ENCODE measurements at places on chromosomes 2 and 18.
A peak's percentile ranks its signal among the peaks of the same experiment; 100 is the strongest.

DNA sequence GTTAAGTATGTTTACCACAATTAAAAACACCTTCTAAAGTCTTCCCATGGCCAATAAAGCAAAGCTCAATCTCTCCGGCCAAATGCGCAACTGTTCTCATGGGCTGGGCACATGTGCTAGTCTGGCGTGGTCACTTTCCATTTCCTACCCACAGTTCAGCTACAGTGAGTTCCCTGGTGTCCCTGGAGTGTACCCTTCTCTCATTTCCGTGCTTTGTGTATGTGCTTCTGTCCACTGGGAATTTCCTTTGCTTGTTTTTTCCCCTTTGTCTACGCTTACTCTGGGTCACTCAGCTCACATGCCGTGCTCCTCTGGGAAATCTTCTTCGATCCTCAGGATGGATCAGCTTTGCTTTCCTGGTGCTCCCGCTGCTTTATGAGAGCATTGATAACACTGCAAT, 69.6 kb upstream of the GYPC start:
- no peak for DNase-seq

GRCh38 chr2:111897924-111898702, at the start of gene MERTK:
TSS of gene MERTK (plus strand) at chr2:111898607. CDS start at chr2:111898736, 129 bp downstream.
- peak; percentile 92 for DNase-seq

DNA sequence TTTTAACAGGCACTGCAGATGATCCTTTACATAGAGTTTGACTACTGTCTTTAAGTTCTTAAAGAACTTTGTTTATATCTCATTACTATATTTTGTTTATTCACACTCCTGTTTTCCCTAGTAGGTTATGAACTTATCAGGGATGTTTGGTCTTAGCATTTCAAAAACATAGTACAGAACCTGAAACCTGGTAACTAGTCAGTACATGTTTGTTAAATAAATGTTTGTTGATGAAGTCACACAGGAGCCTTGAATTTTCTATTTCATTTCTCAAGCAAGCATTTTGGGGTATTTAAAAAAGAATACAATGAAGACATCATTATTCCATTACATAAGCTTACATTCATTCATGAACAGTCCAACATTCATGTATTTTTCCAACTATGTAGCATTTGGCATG, 280.3 kb upstream of the ZSWIM2 start:
- no peak for DNase-seq

DNA sequence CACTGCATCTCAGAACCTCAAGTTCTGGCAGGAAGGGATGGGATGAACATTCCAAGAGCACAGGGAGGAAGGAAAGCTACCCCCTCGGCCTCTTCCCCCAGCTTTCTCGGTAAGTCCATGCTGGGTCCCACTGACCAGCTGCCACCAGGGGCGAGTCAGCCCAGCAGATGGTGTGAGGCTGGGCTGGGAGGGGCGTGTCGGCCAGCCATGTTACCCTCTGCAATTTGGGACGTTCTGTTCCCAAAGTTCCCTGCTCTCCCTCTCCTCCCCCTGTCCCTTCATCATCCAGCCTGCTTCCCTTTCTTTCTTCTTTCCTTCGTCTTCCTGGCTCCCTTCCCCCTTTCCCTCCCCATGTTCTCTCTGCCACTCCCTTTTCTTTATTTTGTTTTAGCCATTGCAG, 74.3 kb upstream of the TNP1 start:
- DNase-seq, result no peak

GRCh38 chr2:208142240-208142924, 3.6 kb downstream of the CRYGB start:
- no peak for DNase-seq

DNA sequence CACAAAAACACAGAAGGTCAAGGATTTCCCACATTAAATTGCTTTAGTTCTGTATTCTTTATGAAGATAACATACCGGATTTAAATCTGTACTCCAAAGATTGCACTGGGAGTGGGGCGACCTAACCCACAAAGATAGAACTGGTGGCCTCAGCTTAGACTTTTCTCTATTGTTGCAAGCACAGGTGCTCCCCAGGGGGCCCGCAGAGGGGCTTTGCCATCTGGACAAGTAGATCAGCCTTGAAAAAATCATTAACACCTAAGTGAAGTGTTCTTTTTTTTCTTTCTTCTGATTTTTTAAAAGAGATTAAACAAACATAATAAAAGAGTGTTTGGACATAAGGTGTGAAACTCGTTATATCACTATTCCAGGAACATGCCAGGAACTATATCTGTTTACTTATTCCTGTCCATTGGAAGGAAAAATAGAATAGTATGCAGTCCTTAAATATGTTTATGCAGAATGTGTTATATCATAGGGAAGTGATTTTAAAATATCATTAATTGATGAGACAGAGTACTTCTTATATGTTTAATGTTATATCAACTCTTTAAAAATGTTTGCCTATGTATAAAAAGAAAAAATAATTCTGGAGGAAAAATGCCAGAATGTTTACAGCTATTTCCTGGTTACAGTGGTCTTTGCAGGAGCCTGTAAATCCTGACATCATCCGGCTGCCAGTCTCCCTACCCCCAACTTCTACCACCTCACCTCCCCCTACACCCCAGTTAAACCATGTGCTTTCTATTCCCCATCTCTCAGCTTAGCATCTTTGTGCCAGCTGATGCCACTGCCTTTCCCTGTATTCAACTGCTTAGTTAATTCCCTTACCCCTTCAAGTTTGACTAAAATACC, 679.2 kb downstream of the CNTNAP5 start:
- no peak for DNase-seq

DNA sequence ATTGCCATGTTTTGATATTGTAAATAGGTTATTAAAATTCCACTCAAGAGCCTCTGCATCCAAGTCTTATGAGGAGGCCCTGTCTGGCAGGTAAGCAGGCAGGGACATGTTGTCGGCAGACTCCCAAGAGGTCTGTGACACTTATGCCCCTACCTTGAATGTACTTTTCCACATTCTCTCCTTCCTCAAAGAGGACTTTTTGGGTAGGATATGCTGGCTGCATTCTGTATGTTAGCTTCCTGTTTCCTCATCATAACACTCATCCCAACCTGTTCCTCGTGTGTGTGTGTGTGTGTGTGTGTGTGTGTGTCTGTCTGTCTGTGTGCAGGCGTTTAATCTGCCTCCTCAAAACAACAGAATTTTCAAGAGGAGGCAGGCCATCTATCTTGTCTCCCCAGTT, 75.3 kb downstream of the USP40 start:
- no peak for DNase-seq

- peak; percentile 14 for DNase-seq
Measured at GRCh38 chr2:165369131-165369897, 100.2 kb upstream of the CSRNP3 start.

- no peak for DNase-seq
Measured at GRCh38 chr2:152560166-152560565, 157.1 kb downstream of the PRPF40A start.

- DNase-seq, result no peak
Measured at GRCh38 chr2:157836531-157836930, 39.6 kb downstream of the ACVR1 start.

DNA sequence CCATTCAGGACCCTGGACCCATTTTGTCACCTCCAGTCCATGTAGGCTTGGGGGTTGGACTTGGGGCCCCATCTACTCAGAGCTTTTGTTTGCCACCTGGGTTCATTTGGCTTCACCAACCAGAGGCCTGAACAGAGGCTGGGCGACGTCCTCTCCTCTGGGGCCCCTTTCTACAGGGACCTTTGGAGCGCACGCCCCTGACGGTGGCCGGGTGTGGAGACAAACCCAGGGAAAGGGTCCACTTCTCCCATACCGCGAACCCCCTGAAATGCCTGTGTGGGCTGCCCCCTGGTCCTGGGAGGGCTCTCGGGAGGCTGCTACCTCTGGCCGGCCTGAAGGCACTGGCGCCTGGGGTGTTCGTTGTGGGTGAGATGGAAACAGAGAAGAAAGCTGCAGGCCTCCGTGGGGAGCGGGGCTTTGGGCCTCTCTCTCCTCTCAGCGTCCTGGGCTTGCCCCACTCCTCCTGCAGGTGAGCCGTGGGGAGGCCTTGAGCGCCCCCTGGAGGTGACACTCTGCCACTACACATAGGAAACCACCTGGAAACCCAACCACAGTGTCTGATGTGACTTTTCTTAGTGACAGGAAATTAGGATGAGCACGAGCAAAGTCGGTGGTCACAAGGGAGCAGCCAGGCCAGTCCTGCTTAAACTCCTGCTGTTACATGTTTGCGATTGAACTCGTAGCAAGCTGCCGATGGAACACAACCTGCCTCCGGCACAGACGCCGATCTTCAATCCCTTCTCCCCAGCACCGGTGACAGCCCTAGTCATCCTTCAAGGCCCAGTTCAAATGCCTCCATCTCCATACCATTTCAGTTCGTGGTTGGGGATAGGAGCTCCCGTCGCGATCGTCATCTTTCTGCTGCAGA, 12.0 kb upstream of the NTSR2 start:
- peak; percentile 88 for DNase-seq

DNA sequence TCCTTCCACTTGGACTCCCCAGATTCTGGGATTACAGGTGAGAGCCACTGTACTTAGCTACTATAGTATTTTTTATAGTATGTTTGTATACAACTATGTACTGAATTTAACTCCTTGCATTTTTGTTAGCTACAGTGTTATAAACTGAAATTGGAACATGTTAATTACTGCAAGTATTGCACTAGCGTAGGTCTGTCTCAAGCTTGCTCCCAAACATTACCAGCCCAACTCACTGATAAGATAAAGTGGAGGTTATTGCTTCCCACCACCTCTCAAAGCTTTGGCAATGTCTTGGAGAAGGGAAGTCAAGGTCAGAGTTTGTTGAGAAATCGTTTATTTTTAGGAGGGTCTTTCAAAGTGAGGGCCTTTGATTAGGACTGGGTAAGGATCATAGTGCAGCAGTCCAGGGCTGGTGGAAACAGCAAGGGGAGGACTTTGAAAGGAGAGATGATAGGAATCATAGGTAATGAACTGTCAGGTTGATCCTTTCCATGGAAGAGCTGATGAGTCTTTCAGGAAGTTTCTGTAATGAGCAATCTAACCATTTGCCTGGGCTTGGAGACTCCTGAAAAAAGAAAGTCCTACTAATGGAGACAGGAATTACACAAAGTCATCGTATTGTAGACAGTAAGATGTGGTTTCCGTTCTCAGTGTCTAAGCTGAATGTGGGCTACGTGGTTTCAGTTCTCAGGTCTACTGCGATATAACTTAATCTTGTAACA, 257.1 kb downstream of the MYO3B start:
- no peak for DNase-seq

- no peak for DNase-seq
Measured at GRCh38 chr2:120531863-120532600, 186.1 kb downstream of the INHBB start.

DNA sequence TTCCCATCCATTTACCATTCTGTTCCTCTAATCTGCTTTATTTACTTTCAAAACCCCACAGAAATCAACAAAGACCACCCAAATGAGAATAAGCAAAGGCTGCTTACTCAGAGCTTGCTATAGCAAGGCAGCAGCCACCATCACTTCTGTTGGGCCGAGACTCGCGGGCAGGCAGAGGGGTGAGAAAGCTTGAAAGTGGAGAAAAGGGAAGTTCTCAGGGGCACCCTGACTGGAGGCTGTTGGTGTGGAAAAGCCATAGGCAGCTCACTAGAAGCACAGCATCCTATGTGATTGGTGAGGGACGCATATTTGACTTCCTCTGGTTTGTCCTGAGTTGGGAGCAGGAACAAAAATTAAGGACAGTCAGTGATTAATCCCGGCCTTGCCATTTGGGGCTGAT, 269.7 kb upstream of the THSD7B start:
- no peak for DNase-seq

GRCh38 chr2:140117386-140117785, 1337.2 kb upstream of the NXPH2 start:
- DNase-seq, result no peak

- DNase-seq, result no peak
Measured at GRCh38 chr18:44750774-44751173, 70.1 kb downstream of the SETBP1 start.
